T-helper 2 cell treated with Interferon-gamma antibody and Interleukin-4, amounts not matched to agents 5 μg/mL and 100 μg/mL, for 36 hours (primary cell): ENCODE measurements at places on chromosomes 1 and 21.

DNA sequence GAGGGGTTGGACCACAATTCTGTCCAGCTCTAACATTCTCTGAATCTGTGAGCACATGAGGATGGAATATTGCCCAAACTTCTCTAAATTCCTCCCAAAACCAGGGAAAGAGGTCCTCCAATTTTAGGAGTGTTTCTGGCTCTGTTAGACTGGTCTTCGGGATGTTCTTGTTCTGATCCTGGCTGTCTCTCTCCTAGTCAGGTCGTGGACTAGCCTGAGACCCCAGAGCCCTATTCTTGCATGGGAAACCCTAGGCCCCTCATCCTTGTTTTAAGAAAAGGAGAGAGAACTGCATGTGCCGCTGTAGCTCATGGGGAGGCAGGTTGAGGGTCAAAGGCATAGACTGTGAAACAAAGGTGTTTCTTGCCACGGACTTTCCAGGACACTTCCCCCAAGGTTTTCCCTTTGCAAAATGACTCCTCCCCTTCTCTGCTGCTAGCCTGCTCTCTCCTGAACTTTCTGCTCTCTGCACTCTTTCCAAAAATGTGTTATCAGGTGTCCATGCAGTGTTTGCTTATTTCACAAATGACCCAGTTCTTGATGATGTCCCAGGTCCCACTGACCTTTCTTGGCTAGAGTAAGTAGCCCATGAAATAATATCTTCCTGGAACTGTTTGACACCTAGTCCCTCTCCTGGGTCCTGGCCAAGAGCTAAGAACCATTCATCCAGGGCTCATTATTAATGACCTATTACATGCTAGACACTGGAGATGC is 29.3 kb upstream of the RD3 start:
- no peak for DNase-seq

DNA sequence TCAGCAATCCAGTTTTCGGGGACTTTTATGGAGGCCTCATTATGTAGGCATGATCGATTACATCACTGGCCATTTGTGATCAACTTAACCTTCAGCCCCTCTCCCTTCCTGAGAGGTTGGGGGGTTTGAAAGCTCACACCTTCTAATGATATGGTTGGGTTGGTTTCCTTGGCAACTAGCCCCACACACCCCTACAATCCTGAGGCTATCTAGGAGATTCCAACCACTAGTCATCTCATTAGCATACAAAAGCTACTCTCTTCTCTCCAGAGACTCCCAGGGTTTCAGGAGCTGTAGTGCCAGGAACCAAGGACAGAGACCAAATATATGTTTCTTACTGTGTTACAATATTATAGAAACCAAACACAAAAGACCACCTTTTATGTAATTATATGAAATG is 35.2 kb upstream of the ZNF326 start:
- no peak for DNase-seq

DNA sequence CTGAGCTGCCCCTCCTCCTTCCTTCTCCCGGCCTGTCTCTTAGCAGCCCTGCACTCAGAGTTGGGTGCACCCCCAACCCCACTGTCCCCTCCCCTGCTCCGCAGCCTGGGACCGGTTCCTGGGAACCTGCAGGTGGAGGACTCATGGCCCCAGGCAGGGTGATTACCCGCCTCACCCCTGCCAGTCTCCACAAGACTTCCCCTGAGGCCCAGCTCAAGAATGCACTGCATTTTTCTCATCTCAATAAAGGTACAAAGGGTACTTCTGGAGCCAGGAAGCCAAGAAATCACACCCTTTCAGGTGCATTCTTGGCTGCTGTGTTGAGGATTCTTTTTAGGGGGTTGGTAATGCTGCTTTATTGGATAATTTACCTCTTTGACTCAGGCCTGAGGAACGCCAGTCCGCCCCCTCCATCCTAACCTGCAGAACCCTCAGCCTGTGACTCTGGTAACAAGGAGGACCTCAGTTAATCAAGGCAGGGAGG is 126.3 kb upstream of the TMPRSS2 start:
- DNase-seq, result no peak

GRCh38 chr1:26112407-26112775 is 767 bp downstream of the PDIK1L start:
- peak; percentile 13 for DNase-seq

DNA sequence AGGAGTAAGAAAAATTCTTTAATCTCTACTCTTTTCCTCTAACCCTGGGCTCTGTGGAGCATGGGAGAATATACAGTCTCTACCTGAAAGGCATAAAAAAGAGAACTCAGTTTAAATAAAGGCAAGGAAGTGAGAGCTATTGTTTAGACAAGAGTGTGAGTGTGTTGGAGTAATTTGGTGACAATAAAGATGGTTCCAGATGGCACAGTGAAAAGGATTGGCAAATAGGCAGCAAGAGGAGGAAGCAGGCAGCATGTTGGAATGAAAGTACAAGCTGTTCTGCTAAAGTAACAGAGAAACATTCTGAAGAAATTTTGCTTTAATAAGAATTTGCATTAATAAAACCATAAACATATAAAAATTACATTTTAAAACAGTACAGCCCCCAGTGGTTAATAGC is 163.4 kb downstream of the DNM3 start:
- DNase-seq, result no peak

DNA sequence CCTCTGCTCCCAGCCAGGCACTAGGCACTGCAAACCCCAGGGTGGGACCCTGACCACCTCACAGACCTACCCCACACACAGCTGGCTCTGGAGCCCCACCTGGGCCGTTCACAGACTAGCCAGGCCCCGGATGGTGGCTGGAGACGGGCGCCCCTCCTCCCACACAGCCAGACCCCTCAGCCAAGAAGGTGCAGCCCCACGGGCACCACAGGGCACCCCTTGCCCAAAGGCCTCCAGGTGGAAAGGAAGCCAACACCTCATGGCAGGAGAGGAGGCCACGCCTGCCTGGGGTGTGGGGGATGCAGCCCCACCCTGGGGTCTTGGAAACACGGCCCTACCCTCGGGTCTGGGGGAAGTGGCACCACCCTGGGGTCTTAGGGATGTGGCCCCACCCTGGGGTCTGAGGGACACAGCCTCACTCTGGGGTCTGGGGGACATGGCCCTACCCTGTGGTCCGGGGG is 44.6 kb downstream of the WNT9A start:
- DNase-seq, result no peak

DNA sequence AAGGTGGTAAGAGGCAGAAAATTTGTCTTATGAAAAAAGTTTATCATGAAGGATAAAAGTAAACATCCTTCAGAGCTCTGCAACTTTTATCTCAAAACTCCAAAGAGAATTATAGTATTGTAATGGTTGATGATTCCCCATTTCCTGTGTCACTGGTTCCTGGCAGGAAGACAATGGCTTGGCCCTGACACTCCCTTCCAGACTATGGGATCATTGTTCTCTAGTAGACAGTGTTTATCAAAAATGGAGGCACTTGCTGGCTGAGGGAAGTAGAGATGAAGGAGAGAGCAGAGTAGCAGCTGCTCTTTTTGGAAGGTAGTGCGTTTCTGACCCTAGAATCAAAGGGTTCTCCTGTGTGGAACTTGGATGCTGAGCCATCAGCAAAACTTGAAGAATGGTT is 145.9 kb upstream of the ATP1B1 start:
- no peak for DNase-seq

- DNase-seq, result no peak
Observed at GRCh38 chr21:45378258-45378966, 26.6 kb upstream of the COL18A1 start.

DNA sequence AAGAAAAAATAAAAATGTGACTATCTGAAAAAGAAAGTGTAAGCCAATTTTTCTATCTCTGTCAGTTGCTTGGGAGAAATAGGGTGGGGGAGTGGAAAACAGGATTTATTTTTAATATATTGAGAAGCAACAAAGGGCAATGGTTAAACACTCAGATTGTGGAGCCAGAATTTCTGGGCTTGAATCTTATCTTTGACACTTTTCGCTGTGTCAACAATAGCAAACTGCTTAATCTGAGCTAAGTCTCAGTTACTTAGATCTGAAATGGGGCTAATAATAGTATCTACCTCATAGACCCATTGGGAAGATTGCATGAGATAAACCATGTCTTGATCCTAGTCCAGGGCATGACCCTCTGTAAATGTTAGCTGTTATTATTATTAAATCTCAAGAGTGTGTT is 468.1 kb downstream of the ADGRL2 start:
- DNase-seq, result no peak

DNA sequence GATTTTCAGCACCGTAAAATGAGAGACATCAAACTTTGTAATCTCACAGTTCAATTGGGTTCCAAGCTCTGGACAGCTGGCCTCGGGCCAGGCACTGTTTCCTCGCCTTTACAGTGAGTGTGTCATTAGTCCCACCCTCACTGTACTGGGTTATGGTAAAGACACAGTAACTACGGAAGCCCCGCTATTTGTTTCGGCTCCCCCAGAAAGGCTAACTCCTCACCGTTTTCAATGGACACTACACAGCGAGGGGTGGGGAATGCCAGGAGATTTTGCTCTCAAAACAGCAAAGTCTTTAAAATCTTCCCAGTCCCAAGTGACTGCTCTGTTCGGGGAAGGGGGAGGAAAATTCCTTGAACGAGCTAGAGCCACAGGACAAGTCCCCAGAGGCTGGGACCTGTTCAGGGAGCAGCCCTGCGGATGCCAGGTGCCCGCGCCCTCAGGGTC is 757 bp upstream of the SPSB1 start:
- no peak for DNase-seq

DNA sequence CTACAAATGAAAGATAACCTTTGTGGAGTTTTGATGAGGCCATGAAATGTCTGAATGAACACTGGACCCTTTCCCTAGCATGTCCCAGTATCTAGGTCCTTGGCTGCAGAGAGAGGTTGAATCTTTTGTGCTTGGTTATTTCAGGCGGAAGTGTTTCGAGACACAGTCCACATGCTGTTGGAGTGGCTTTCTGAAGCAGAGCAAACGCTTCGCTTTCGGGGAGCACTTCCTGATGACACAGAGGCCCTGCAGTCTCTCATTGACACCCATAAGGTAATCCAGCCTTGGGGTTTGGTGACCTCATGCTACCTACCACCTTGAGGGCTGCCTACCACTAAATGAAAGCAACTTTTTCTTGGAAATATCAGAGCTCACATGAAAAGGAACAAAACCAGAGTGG is 38.9 kb upstream of the BMP8A start:
- DNase-seq, result no peak

DNA sequence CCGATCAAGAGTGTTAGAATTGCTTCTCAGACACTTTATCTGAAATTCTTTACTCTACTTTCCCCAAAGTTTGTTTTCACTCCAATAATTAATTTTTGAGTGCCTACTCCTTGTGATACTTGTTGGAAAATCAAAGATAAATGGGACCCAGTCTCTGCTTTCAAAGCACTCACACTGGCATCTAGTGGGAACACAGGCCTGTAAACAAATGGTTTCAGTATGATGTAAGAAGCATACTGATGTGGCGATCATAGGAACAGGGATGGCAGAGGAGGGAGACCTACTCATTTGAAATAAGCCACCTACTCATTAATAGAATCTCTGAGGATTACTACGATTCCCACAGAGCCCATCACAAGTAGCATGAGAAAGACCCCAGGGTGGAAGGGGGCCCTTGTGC is 273.7 kb upstream of the ST6GALNAC5 start:
- DNase-seq, result no peak

- no peak for DNase-seq
Observed at GRCh38 chr21:25898671-25899070, 163.9 kb downstream of the GABPA start.

DNA sequence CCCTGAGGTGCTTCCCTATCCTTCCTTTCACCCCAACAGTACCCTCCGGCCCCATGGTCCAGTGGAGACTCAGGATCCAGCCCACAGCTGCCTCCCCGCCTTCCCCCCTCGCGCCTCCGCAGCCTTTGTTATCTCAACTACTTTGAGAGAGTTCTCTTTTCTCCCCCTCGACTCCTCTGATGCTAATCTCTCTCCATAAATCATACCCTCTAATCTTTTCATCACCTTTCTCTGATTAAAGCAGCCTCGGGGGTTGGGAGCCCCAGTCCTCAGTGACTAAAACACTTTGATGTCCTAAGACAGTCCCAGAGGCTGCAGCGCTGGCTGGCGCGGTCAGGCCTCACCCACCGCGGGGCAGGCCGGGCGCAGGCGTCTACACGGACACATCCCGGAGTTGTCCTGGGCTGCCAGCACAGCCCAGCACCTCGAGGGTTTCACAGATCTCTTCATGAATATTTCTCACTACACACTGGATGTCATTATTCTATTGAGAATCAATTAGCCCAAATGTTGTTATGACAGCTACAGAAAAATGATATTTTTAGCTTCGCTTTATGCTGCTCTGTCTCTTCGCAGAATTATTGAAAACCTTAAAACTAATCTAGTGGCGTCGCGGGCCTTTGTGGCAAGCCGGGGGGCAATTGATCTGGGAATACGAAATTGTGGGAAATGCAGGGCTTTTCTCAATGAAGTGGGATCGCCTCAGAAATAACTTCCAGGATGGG is 289.5 kb downstream of the RRAGC start:
- DNase-seq, result no peak

GRCh38 chr1:46623743-46624644 is 7.4 kb upstream of the MOB3C start:
- DNase-seq, result no peak

GRCh38 chr1:228830954-228831481 is 95.7 kb downstream of the RHOU start:
- no peak for DNase-seq

- no peak for DNase-seq
Observed at GRCh38 chr1:233656687-233657086, 42.8 kb downstream of the KCNK1 start.

GRCh38 chr1:57467830-57468229 is 44.0 kb upstream of the DAB1 start:
- no peak for DNase-seq

DNA sequence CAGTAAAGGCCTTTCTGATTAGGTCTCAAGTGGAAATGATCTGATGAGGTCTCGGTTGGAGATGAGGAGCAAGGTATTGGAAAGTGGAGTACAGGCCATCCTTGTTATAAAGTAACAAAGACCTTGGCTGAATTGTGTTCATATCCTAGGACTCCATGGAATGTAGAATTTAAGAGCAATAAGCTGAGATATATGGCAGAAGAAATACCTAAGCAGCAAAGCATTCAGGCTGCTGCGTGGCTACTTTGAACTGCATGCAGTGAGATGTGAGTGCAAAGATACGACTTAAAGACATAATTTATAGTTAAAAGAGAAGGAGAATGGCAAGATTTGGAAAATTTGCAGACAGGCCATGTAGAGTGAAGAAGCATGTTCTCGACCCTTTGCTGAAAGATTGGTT is 11.2 kb upstream of the XPR1 start:
- no peak for DNase-seq

- DNase-seq, result no peak
Observed at GRCh38 chr21:37410639-37411038, 44.1 kb downstream of the DYRK1A start.

DNA sequence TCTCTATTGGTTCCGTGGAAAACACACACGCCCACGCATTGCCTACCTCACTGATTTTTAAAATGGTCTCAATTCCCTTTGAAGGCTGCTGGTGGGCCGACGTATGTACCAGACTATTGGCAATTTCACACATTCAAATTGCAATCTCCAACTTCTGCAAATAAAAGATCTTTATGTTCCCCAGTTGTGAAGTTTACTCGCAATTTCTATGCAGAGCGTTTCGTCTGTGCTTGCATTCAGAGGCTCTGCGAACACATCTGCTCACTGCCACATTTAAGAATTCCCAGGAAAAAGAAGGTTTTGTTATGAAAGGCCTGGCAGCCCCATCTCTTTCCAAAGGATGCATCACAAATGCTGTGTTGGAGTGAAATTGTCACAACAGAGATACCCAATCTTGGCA is 288.0 kb upstream of the KAZN start:
- DNase-seq, result no peak

GRCh38 chr1:92969517-92969916 is 8.3 kb upstream of the DIPK1A start:
- no peak for DNase-seq

GRCh38 chr1:40780678-40781607 is 2.6 kb upstream of the KCNQ4 start:
- DNase-seq, result no peak
